ENCODE measurements at places on chromosomes 12 and 14.

- no peak for DNase-seq
These were observed 14.4 kb downstream of the ACADS start for GRCh38 chr12:120739821-120740613.

- no peak for DNase-seq
These were observed 266.9 kb downstream of the PPFIA2 start for GRCh38 chr12:81492131-81492720.

DNA sequence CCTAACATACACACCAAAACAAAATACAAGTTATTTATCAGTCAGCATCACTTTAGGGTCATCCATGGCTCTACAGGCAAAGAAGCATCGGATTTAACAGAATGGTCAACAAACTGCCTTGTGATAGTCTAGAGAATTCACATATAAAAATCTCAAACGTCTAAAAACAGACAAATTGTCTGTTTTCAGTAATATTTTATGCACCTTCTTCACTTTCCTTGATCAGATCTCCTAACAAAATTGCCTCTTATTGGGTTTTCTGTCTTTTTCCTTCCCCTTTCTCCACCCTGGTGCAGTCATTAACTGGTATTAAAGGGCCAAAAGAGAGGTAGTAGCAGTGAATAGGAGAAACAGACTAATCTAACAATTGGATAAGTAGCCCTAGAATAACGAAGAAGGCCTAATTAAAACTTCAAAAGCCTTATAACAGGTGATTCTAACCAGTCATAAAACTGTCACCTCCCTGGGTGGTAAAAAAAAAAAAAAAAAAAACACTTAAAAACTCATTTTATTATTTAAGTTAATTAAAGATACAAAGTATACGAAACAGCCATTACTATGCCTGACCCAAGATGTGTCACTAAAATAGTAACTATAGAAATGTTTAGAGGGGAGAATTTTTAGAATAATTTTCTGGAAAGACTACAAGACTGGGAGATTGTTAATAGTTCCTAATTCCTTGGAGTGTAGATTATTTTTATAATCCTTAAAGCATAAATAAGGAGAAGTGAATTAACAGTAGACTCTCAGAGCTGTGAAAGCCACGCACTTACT, 1.5 kb downstream of the KIF21A start:
- no peak for DNase-seq

GRCh38 chr14:75626863-75627262, 33.8 kb downstream of the ERG28 start:
- no peak for DNase-seq

- no peak for DNase-seq
These were observed 8.1 kb upstream of the ADCY6 start for GRCh38 chr12:48796976-48797375.

- DNase-seq, result no peak
These were observed 82.6 kb downstream of the BBS10 start for GRCh38 chr12:76265424-76266180.

DNA sequence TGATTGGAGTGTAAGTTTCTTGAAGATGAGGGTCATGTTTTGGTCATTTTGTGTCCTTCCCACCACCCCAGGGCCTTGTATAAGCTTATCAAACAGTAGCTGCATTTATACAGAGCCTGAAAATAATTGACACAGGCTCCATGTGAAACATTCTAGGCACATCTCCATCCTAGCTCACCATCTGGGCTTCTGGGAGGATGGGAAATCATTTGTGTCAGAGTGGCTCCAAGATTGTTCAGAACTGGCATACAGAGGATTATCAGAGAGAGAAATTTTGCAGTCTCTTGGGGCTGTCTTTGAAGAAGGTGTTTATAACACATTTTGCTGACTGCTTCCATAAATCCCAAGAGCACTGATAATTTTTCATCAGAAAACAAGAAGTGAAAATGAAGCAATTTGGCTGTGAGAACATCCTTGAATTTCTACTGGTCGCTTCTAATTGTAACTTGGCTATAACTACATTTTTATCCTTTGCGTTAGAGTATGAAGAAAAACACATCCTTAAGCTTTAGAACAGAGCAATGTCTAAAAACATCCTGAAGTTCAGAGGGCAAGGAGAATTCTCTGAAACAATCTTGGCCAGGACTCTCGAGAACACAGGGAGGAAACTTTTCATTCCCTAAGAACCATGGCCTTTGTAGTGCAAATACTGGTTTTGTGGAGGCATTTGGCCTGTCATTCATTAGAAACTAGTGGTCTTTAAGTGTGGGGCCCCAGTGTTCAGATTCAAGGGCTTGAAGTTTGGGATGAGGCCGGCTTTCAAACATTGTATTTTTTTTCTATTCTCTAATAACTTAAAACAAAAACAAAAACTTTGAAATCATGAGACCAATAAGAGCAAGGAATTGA, 151.1 kb downstream of the DACT1 start:
- DNase-seq, result no peak

DNA sequence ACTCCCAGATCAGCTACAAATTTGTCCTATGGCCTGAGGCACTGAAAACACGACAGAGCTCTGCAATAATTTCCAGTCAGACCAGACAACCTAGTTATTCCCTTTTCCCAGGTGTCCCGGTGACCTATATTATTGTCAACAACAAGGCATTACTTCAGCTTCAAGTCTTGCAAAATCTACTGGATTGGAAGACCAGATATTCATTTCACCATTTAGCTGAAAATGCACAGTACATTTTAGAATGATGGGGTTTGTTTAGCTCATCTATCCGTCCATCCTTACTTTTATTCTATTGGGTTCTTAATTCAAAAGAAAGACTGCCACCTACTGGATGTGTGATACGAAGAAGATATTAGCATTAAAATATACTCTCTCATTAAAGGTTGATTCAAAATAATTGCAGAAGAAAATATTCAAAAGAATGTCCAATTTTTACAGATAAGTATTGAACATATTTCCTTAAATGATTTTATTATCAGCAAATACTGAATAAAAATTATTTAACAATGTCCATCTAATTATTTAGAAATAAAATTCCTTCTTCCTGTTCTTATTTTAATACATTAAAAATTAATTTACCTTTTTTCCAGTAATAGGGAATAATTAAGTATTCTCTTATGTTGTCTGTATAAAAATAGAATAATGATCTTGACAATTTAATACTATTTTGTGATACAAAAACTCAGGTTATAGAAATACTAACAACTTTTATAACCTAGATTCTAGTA, 244.9 kb upstream of the LRIG3 start:
- no peak for DNase-seq

DNA sequence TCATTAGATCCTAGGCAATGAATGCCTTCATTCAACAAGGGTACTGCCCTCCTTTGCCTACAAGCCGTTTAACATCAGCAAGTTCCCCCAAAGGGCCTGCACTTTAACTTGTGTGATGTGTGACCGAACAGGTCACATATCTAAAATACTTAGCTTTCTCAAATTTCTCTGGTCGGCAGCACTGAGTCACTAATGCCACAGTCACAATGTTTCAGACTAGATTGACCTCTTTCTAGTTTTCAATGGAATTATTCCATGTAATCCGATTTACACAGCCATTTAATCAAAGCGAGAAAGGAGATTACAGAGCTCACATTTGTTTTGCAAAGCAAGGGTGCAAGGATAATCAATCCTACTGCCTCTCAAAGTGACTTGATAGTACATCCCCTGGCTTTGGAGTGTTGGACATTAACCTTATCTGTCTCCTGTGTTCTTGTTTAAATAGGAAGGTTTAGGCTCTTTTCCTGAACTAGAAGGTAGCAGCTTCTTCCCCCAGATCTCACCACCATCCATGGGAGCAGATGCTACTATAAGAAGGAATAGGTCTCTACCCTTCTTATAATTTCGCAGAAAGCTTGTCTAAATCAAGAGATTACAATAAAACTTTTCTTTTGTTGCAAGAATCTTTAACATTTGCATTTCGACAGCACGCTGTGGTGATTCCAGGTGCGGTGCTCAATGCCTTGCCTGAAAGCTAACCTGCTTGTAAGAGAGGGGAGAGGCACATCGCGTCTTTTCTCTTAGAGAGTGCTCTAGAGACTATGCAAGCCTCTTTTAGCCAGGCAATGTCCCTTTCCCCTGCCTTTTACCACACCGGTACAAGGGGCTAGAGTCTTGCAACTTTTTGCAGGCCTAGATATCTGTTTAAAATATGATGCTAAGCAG, 1.8 kb downstream of the KITLG start:
- no peak for DNase-seq

GRCh38 chr14:24804552-24805212, 170.7 kb upstream of the GZMB start:
- DNase-seq, result no peak

DNA sequence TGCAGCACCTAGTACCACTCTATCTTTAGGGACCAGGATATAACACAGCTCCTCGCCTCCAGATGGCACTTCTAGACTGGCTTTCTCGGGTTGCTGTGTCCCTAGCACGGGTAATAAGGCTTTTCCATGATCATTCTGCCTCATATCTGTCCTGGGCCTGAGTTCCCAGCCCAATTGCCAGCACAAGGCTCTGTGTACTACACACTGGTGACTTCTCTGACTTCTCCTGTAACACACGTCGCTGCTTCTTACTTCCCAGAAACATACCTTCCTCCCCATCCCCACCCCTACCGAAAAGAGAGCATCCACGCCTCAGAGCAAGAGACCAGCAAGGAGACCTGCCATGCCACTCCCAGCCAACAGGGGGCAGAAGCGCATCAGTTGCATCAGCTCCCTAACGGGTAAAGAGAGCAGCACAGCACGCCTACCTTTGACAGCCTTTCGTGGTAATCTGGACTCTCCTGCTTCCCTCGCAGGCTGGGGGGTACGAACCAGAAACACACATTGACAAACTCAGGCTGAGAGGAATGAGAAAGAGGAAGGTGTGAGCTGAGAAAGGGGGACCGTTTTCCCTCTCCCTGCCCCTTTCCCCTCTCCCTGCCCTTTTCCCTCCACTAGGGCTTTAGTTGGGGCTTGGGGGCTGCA, 21.2 kb upstream of the ZNF740 start:
- peak; percentile 82 for DNase-seq

- no peak for DNase-seq
These were observed 108.1 kb downstream of the DIP2B start for GRCh38 chr12:50612882-50613281.

DNA sequence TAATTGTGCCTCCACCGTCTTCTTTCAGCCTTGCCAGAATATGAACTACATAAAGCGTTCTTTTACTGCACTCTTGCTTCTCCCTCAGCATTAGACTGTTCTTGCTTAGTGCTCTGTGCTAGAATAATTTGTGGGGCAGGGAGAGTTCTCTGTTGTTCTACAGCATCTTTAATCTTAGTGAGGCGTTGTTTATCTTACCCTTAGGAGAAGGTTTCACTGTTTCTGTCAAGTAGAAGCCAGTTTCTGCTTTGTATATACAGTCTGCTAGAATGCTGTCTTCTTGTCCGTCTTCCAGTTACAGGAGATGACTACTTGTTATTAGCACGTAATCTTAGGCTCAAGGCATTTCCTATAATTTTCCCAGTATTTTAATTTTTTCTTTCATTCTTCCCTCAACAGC, 458.0 kb downstream of the FLRT2 start:
- no peak for DNase-seq

DNA sequence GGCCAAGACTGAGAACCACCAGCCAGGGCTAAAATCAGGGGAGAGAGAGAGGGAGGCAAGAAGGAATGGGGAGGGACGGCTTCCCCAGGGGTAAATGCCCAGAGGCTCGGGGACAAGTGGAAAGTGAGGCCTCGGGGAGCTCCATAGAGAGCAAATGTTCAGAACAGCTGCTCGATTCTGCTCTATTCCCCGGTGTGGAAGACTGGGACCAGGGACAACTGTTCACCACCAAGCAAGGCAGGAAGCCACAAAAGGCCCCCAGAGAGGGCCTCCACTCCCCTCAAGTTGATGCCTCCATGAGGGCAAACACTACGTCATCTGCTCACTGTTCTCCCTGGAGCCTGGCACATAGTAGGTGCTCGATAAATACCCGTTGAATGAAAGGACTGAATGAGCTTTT, 53.5 kb downstream of the IRF2BPL start:
- no peak for DNase-seq

DNA sequence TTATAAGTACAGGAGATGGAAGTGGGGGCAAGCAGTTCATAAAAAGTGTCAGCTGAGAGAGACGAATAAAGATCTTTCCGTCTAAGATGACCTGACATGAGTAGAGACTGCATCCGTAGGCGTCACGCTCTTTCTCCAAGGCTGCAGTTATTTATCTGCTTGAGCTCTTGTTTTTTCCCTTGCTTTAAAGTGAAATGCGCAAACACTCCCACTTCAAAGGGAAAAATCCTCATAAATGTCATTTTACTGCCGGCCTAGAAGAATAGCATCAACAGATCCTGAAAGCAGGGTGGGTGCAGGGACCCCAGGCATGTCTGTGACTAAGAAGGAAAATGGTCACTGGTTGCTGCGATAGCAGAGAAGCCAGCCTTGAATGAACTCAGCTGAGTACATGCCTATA, 647.4 kb downstream of the MED13L start:
- no peak for DNase-seq

DNA sequence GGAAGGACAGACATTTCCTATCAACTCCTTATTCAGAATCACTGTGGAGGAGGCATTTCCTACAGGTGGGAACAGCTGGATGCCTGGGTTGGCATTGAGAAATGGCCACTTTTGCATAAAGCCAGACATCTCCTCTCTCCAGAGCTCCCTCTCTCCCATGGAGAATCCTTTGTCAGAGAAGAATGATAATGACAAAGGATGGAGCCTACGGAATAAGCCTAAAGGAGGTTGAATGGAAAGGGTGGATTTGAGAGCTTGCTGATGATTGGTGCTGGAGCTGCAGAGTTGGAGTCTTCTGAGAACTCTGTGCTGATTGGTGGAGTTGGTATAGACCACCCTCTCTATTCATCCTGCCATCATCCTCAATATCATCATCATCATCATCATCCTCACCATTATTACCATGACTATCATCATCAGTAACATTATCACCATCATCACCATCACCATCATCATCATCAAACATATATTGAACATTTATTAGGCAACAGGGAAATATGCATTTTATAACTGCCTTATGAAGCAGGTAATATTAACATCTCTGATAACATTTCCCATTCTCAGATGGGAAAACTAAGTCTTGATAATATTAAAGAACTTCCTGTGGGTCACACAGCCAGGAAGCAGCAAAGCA, 89.2 kb upstream of the HSPB8 start:
- no peak for DNase-seq

DNA sequence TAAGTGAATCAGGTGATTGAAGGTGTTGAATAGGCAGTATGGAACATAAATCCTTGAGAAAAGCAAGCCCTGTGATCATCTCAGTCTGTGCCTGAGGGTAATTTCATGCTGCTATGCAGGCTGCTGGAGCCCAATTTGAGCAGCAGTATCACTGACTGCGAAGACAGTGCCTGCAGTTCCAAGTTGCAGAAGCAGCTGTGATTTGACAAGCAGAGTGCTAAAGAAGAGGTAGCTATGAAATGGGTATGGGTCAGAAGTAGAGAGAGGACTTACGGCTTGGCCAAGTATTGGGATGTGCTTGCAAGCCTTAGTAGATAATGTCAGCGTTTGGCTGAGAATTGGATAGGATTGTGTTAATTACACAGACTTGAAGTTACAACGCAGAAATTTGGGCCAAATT, 22.5 kb downstream of the PIK3C2G start:
- no peak for DNase-seq

DNA sequence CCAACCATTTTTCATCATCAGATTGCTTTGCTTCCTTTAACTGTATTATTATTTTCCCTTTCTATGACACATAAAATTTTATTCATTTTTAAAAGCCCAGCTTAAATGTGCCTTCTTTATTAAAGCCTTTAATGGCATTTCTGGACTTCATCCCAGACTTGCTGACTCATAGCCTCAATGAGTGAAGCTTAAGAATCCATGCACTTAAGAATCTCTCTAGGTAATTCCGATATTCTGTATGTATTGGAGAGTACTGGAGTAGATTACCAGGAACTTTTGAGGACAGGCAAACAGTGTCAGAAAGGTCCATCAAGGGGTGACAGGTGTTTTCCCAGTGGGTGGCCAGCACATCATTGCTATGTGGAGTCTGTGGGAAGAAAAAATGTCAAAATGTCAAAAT, 107.9 kb downstream of the PTPRQ start:
- no peak for DNase-seq
